ENCODE measurements at places on chromosomes 12 and 14. TPM values are rescaled to one million over a fixed set of nuclear protein-coding genes. Genes with fewer than 3 reads are reported as not detected.

Gene RBM25
- 124 TPM for polyA plus RNA-seq

Gene TMEM179
- 11.8 TPM for polyA plus RNA-seq

Gene SRGAP1
- 8.6 TPM for polyA plus RNA-seq

Gene PSEN1
- polyA plus RNA-seq = 104 TPM

Gene NPAS3
- 1.0 TPM for polyA plus RNA-seq

Gene FOXG1
- polyA plus RNA-seq = not detected

- DNase-seq = no peak
Measured at GRCh38 chr14:106792543-106792942, 1266.2 kb downstream of the TMEM121 start.

DNA sequence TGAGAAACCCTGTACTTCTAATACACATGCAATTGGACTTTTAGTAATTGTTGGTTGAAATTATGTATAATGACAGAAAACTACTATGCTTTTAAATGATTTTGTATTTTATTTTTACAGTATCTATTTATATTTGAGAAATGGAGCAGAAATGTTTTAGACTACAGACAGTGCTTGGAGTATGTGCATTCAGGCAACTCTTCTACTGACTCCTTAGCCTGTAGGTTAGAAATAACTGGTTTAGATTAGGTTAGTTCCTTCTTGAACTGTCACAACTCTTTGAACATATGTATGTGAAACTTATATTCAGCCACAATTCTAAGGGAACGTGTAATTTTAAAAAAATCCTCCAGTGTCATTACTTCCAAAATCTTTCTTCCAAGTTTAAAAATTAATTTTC lies 1.7 kb downstream of the FGFR1OP2 start:
- no peak for DNase-seq

DNA sequence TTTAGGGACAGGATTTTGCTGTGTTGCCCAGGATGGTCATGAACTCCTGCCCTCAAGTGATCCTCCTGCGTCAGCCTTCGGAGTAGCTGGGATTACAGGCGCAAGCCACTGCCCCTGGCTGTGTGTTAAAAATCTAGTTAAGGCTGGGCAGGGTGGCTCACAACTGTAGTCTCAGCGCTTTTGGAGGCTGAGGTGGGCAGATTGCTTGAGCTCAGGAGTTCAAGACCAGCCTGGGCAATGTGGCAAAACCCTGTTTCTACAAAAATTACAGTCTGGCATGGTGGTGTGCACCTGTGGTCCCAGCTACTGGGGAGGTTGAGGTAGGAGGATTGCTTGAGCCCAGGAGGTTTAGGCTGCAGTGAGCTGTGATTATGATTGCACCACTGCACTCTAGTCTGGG lies 9.2 kb downstream of the DDIT3 start:
- DNase-seq = no peak

GRCh38 chr12:116241157-116241759 lies 36.2 kb downstream of the MED13L start:
- no peak for DNase-seq

DNA sequence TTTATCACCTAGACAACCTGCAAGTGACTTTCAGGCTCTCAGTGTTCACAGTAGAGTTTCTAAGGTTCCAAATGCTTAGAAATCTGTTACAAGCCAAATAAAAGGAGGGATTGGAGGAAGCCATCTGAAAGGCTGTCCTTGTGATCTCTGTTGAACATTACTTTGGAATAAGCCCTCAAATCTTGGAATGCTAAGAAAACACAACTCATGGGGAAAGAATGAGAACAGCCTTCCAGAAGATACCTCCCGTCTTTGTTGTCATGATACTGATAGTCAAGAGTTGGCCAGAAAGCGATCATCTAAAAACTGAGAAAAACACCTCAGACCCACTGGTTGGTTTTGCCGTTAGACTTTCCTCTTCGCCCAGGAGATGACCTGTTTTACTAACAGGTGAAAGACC lies 44.4 kb upstream of the KCNK13 start:
- no peak for DNase-seq

GRCh38 chr12:112792301-112792700 lies 753 bp downstream of the RPH3A start:
- DNase-seq = no peak

DNA sequence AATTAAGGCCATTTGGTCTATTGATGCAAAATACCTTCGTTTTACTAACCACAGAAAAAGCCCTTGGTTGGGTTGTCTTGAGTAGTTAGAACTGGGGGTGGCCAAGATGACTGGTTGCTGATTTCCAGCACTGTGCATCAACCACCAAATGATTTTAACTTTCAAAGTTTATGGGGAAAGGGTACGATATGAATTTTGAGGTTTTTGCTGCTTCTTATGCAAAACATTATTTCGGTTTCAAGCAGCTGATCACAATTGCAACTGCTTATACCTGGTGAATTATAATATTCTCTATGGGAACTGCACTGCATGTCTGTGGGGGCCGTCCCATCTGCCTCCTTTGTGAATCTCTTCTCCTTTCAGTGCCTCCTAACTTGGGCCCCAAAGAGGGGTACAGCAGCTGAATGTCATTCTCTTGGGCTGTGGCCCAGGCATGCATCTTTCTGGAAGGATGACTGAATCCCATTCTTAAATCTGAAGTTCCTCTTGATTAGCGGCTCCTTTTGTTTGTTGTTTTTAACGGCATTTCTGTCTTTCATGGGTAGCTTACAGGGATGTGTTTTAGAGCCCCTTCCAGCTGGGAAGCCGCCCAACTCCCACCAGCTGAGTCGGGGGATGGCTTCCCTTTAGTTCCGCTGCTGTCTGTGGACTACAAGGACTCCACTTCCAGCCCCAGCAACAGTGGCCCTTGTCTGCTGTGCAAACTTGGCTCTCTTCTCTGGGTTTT lies 479.8 kb downstream of the ZFP36L1 start:
- DNase-seq = no peak

GRCh38 chr14:70709726-70710382 lies 68.1 kb downstream of the TTC9 start:
- DNase-seq = no peak

DNA sequence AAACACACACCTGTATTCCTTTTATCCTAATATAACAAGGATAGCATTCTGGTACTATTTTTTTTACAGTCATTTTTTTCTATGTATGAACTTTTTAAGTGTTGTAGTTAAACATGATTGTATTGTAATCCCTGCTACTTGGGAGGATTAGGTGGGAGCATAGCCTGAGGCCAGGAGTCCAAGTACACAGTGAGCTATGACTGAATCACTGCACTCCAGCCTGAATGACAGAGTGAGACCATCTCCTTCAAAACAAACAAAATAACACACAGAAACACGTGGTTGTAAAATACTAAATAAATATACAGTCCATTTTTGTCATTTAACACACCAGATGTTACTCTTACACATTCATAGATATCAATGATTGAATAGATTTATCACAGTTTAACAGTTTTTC lies 56.9 kb downstream of the MAP4K5 start:
- DNase-seq = no peak

- no peak for DNase-seq
Measured at GRCh38 chr14:96390965-96391292, 999 bp upstream of the AK7 start.

GRCh38 chr14:77104393-77104792 lies 6.3 kb downstream of the CIPC start:
- DNase-seq = no peak

DNA sequence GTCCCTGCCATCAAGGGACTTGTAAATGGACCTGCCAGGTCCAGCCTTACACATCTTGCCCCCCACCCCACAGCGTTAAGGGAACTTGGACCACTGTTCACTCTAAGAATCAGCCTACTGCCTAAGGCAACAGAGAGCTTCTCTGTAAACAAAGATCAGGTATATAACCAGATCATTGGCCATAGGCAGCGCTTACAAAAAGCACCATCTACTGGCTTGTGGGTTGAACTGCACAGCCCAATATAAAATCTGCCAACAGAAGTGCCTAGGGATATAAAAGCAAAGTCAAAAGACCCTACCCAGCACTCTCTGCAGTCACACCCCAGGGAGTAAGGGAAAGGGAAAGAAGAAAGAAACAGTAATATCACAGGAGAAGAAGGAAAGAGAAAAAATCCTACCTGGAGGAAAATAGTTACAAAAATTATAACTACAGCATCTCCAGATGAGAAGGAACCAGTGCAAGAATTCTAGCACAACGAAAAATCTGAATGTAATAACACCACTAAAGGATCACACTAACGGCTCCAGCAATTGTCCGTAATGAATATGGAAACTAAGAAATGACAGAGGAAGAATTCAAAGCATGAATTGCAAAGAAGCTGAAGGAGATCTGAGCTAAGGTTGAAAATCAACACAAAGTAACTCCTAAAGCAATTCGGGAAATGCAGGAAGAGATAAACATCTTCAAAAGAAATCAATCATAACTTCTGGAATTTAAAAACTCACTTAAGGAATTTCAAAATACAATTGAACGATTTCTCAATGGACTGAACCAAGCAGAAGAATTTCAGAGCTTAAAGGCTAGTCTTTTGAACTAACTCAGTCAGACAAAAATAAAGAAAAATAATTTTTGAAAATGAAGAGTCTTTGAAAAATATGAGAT lies 95.2 kb upstream of the PCED1B start:
- DNase-seq = peak; percentile 22

DNA sequence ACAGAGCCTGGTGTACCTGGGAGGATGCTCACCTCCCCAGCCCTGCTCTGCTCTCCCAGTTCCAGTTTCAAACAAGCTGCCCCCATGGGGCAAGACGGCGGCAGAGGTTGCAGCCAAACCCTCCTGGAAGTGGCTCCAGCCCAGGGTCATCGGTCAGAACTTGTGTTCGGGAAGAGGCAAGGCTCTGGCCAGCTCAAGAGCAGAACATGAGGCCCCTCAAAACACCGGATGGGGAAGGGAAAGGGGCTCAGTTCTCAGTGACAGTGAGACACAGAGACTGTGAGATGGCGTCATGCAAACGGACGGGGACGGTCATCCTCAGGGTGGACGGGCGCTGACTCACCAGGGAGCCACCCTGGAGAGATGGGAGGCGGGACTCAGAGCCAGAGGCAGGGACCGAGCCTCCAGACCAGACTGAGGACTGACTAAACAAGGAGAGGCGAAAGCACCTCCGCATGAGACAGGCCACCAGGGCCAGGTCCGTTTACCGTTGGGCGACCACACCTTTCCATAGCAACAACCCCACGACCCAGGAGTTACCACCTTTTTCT lies 63.9 kb upstream of the GALNT9 start:
- DNase-seq = no peak

GRCh38 chr12:12396694-12397093 lies 39.8 kb downstream of the BORCS5 start:
- no peak for DNase-seq

- DNase-seq = no peak
Measured at GRCh38 chr12:9707356-9707755, 25.5 kb downstream of the CLECL1 start.

DNA sequence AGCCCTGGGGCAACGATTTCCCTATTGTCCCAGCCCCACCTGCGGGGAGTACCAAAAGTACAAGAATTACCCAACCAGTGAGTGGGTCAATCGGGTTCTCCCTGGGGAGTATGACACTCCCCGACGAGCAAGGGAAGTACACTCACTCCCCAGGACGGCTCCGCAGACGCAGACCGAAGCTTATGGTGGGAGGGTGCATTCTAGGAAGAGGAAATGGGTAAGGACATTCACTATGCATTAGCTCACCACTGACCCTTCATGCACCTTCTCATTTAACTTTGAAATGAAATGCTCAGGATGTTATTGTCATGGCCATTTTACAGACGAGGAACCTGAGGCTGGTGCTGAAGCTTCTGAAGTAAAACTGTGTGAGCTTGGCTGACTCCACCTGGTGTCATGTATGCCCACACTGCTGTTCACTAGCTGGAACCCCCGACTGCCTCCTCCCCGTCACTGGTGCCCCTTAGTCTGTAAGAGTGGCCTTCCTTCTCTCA lies 45.8 kb upstream of the TMED10 start:
- no peak for DNase-seq

- DNase-seq = no peak
Measured at GRCh38 chr12:121216102-121216501, 6.2 kb downstream of the P2RX4 start.

GRCh38 chr12:102971227-102971626 lies 13.8 kb downstream of the ASCL1 start:
- no peak for DNase-seq

GRCh38 chr12:132866251-132866828 lies 21.1 kb downstream of the CHFR start:
- no peak for DNase-seq

DNA sequence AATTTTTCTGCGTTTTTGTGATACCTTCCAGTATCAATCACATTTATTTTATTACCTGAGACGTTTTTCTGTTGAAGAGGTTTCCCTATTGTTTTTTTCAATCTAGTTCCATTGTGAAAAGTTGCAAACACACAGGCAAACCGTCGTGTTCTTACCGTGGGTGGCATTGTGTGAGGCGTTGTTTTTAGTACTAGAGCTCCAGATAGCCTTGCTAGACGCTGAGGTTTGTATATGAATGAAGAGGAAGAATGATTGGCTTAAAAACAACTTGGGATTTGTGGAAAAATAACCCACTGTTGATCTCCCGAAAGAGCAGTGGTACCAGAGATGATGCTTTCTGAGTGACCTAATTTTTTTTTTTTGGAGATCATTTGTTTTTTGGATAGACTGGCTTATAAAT lies 1.0 kb downstream of the SOCS4 start:
- DNase-seq = no peak

DNA sequence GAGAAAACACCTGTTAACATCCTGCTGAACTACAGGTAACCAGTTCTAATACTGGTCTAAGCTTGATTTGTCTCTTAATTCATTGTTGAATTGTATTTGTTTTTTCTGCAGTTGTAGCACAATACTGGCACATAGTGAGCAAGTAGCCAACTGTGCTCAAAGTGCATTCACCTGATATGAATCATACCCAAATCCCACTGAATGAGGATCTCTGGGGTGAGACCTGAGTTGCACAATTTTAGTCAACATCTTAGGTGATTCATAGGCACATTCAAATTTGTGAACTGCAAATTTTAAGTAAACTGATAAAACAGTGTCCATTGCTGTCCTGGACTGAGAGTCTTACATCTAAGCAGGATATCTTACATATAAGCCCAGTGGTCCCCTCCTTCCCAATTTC lies 12.8 kb downstream of the KCNC2 start:
- no peak for DNase-seq
